Heart left ventricle (tissue), 16 donors: ENCODE measurements at places on chromosomes 3 and 15.

DNA sequence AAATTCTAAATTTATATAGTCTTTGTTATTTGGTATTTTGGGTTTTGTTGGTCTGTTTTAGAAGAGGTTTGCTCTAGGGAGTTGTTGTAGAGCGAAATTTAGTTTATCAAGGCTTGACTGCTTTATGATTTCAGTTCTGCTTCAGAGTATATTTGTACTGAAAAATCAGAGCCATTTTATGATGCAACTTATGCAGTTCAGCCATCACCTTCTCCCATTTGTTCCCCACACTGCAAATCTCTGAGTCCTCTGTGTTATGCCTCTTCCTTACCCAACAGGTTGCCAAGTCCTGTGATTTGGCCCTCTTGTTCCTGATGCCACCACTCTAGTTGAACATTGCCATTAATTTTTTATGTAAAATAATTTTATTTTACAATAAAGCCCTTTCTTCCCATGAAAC is 140.4 kb downstream of the ZNF609 start:
- no peak for DNase-seq

GRCh38 chr3:55629432-55629831 is 142.3 kb upstream of the WNT5A start:
- no peak for DNase-seq

DNA sequence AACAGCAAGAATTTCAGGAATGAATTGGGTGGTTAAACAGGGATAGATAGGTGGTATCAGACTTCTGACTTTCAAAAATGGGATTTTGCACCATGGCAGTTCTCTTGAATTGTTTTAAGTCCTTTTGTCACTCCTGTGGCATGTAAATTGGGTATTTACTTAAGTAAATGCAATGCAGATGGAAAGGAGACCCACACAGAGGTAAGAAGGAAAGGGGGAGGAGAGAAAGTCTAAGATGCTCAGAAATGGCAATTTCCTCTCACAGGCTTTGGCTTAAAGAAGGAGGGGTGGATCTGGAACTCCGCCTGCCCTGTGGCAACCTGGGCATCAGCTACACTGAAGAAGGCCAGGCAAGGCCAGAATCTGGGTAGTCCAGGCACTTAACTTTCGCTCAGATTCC is 197.1 kb upstream of the UBE2E1 start:
- no peak for DNase-seq

- DNase-seq: no peak
Observed at GRCh38 chr3:73601011-73601410, 23.7 kb downstream of the PDZRN3 start.

- no peak for DNase-seq
Observed at GRCh38 chr3:48411041-48411588, 18.8 kb downstream of the PLXNB1 start.

- no peak for DNase-seq
Observed at GRCh38 chr3:13041113-13041776, 32.0 kb downstream of the IQSEC1 start.

GRCh38 chr3:99842826-99843589 is 25.3 kb downstream of the CMSS1 start:
- no peak for DNase-seq

DNA sequence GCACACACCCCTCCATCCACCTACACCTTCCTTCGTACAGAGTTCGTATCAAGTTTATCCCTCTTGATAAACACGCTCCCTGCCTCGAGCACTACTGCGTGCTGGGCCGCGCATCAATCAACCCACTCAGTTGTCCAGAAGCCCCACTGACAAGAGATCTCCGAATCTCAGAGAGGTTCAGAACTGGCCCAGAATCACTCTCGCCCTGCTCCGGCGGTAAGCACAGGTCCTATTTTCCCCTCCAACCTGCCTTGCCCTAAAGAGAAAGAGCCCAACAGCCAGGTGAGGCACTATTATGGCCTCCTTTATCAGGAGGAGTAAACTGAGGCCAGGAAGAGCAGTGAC is 494 bp upstream of the NISCH start:
- no peak for DNase-seq

DNA sequence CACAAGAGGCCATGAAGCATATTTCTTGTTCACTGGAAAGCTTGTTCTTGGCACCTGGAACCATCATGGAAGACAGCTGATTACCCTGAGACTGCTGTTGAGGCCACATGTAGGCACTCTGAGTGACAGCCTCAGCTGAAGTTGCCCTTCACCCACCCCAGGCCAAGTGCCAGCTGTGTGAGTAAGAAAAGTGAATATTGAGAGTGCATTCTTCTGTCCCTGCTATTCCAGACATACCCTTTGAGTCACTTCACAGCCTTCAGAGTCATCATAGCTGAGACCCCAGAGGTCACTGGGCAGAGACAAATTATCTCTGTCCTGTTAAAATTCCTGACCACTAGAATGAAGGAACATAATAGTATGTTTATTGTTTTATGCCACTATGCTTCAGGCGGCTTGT is 79.6 kb downstream of the NFKBIZ start:
- DNase-seq: no peak

DNA sequence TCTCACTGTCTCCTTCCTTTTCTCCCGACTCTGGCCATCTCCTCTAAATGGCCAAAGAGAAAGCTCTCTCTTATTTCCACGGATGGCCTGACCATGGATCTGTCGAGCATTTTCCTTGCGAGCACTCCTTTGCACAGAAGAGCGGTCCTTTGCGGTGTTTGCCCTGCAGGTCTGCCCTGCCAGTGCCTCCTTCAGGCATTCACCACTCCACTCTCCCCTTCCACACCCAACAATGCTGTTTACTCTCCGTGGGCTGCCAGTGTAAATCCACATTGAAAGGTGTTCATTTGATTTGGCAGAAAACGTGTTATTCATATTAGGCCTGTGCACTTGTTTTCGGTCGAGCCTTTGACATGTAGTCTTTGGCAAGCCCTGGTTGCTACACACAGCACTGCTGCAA is 49.6 kb downstream of the CACNA2D3 start:
- no peak for DNase-seq

GRCh38 chr3:86388820-86389219 is 602.1 kb downstream of the VGLL3 start:
- no peak for DNase-seq
